ENCODE measurements at places on chromosomes 7 and 10. TPM values are rescaled to one million over a fixed set of nuclear protein-coding genes. Genes with fewer than 3 reads are reported as not detected.
A peak's percentile ranks its signal among the peaks of the same experiment; 100 is the strongest.

DNA sequence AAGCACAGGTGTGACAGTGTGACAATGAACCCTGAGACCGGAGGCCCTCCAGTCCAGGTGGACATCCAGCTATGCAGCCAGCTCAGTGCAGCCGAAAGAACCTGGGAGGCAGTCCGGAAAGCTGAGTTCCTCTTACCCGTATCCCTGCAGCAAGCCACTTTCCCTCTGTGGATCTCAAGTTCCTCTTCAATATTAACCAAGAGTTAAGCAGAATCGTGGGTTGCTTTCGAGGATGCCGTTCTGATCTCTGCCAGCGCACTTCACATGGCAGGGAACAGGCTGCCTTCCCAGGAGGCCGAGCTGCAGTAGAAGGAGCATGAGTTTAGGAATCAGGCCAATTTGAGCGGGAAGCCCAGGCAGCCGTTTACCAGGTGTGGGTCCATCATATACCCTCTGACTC is 591.6 kb downstream of the SDK1 start:
- no peak overlapping the region for H3K4me3 ChIP-seq
- no peaks in the 10 kb centered on the region for H3K36me3 ChIP-seq
- H3K27me3 ChIP-seq = no peaks in the 10 kb centered on the region
- no peak for DNase-seq

GRCh38 chr7:118029826-118030422 is 154.0 kb upstream of the LSM8 start:
- H3K27ac ChIP-seq = no peak overlapping the region
- no peaks in the 10 kb centered on the region for H3K27me3 ChIP-seq
- H3K36me3 ChIP-seq = no peaks in the 10 kb centered on the region
- H3K4me3 ChIP-seq = no peak overlapping the region

DNA sequence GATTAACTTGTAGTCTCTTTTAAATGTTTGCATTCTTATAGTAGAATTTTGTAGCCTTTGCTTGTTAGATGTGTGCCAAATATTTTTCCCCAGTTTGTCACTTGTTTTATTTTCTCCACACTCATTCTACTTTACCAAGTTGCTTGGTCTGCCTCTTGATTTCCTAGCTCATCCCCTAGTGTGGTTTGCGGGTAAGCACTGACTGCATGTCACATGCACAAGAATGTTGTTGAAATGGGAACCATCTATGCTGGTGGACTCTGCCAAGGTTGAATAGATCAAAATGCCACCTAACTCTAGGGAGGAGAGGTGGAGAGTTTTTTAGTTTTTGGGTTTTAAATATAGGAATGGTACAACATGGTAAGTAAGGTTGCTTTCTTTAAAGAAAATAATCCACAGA is 47.6 kb downstream of the FZD1 start:
- DNase-seq = no peak
- H3K4me3 ChIP-seq = no peak overlapping the region
- H3K4me1 ChIP-seq = no peaks in the 10 kb centered on the region
- no peaks in the 10 kb centered on the region for H3K36me3 ChIP-seq

DNA sequence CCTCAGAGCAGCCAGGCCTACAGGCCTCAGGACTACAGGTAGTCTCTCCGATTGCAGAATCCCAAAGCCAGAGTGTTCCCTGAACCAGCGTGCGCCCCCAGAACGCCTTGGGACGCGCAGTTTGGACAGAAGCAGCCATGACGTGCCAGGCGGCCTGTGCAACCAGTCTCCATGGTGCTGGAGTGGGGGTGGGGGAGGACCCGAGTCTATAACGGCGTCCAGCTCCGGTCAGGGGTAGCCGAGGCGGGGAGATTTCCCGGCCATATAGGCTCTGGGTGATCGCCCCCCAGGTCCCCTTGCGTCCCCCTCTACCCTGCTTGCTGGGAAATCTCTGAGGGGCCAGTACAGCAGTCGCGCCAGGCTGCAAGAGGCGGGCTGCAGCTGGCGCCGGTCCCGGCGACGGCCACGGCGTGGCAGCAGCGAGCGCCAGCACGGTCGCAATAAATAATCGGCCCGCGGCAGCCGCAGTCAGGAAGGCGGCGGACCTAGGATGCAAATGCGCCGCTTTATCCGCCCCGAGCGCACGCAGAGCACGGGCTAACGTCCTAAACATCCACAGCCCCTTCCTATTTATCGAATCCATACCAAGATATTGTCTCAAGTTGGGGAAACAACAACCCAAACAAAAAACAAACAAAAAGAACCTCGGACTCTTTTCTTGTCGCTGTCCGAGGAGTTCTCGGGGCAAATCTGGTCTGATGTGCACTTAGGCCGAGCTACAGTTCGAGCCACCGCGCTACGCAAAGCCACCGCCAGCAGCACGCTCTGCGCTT is 1.6 kb downstream of the HOXA3 start:
- H3K36me3 ChIP-seq = no peaks in the 10 kb centered on the region
- H3K4me3 ChIP-seq = peak overlapping the region; percentile 16
- H3K27ac ChIP-seq = peak overlapping the region; percentile 89
- DNase-seq = peak; percentile 64
- no peaks in the 10 kb centered on the region for H3K27me3 ChIP-seq

GRCh38 chr7:51589111-51589510 is 272.5 kb upstream of the COBL start:
- no peaks in the 10 kb centered on the region for H3K27me3 ChIP-seq
- DNase-seq = no peak
- no peaks in the 10 kb centered on the region for H3K36me3 ChIP-seq
- H3K4me1 ChIP-seq = no peaks in the 10 kb centered on the region
- no peak overlapping the region for H3K27ac ChIP-seq
- H3K4me3 ChIP-seq = no peak overlapping the region

Gene EIF5AL1
- 0.20 TPM for total RNA-seq

Measured in upper lobe of left lung (tissue), 6 donors.